ENCODE measurements at places on chromosomes 3 and 15.

- no peak for DNase-seq
Measured at GRCh38 chr3:96796101-96796500, 18.3 kb upstream of the EPHA6 start.

DNA sequence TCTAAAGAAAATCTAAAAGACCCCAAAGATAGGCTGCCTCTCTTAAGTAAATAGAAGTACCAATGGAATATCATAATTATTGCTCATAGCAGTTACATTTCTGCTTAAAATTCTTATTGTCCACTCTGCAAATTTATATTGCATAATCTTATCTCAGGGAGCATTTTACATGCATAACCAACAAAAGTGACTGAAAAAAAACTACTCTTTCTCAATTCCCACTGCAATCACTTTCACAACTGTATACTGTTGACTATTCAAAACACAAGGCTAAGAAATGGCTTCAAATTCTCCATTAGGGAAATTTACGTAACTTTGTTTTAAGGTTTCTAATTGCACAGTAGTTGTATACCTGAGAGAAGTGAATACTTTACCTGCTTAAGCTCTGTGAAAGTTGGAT lies 56.3 kb downstream of the HMG20A start:
- no peak for DNase-seq

- DNase-seq = no peak
Measured at GRCh38 chr15:95957861-95958260, 372.6 kb upstream of the NR2F2 start.

DNA sequence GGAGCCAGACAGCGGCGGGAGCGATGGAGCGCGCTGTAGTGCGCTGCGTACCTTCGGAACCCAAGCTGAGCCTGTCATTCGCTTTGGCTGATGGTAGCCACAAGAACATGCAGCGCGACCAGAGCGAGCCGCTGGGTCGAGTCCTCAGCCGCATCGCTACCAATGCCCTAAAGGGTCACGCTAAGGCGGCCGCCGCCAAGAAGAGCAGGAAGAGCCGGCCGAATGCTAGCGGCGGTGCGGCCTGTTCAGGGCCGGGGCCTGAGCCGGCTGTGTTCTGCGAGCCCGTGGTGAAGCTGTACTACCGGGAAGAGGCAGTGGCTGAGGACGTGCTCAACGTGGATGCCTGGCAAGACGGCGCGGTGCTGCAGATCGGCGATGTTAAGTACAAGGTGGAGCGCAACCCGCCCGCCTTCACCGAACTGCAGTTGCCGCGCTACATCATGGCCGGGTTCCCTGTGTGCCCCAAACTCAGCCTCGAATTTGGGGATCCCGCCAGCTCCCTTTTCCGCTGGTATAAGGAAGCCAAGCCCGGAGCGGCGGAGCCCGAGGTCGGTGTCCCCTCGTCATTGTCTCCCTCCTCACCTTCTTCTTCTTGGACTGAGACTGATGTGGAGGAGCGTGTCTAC lies 498 bp downstream of the PDE12 start:
- DNase-seq = no peak

DNA sequence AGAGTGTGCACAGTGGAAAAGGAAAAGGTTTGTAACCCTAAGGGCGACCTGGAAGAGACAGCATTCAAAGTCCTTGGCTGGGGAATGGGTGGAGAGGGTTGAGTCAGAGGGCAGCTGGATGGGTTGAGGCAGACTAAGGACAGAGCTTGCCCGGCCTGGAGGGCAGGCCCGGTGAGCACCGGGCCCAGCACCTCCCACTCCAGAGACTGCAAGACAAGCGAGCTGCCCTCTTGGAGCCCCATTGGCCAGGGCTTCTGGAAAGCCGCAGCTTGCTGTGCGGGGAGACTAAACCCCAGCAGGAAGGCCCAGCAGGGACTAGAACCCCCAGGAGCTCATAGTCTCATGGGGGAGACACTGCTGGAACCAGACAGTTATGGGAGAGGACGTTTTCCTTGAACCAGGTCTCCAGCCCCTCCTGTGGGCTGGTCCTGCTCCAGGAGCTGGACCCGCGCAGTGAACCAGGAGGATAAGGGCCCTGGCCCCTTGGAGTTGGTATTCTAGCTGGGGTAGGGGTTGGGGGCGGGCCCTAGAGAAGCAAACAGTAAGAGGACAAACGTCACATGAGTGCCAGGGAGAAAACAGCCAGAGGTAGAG lies 59.1 kb downstream of the RGMA start:
- DNase-seq = no peak

GRCh38 chr15:39585389-39585841 lies 4.5 kb downstream of the THBS1 start:
- no peak for DNase-seq

GRCh38 chr15:33278816-33279612 lies 31.8 kb upstream of the RYR3 start:
- DNase-seq = no peak

DNA sequence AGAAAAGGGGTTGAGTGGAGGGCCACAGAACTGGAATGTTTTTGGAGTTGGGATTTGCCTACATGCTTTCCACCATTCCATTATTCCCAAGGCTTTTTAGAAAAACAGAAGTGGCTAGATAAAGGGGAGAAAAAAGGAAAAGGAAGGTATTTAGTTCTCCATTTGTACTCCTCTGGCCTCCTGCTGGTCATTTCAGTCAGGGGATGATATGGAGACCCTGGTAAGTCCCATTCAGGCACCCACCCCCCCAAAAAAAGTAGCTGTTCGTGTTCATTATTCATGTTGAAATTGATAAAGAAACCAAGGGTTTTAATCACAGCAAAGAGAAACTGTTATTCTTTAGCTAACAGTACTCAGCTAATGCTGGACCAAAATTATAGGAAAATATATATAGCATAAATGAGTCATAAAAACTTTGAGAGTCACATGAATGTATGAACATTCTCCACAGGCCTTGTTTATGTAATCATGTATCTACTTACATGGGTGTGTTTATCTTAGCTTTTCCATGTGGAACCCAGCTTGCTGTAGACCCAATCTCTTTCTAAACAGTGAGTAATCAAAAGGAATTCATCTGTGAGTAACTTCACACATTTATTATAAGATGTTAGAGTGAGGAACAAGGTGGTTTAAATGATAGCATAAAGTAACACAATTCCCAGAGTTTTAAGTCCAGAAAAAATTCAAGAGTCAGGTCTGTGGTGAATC lies 167.2 kb downstream of the KCNMB2 start:
- DNase-seq = no peak

DNA sequence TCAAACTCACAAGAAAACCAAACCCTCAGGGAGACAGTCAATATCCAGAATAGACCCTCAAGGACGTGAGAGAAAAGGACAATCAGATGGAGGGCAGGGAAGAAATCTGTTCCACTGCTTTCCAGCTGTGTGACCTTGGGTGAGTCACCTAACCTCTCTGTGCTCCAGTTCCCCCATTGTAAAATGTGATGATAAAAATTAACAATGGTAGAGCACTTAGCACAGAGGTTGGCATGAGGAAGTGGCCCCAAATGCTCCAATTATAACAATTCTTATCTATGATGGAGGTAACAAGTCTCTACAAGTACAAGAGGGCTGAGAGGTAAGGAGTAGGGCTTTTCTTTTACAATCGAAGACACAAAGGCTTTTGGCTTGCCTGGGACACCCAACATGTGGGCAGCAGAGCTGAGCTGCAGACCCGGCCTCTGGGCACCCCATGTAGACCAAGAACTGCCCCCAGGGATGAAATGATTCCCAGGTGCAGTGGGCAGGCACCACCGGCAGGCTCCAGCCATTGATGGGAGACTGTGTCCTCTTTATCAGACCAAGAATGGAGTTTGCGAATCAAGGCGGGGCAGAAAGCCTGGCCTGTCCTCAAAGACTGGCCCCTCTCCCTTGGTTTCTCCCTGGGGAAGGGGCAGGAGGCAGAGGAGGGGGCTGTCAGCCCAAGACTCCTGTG lies 22.0 kb downstream of the WNT7A start:
- DNase-seq = no peak

DNA sequence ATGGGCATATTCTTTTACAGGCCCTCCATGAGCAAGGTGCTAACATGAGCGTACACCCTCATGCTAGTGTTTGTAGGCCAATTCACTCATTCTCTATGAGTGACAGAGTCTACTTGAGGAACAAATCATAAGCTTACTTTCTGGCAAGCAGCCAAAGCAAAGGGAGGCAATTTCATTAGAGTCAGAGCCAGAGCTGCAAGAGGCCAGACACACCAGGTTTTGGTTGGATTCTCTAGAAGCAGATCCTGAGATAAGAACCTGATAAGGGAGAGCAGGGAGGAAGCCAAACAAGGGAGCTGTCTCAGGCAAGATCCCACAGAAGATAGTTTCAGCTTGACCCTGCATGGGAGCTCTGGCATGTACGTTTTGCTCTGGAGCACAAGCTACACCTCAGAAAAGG lies 214.1 kb upstream of the CTNNB1 start:
- DNase-seq = no peak

DNA sequence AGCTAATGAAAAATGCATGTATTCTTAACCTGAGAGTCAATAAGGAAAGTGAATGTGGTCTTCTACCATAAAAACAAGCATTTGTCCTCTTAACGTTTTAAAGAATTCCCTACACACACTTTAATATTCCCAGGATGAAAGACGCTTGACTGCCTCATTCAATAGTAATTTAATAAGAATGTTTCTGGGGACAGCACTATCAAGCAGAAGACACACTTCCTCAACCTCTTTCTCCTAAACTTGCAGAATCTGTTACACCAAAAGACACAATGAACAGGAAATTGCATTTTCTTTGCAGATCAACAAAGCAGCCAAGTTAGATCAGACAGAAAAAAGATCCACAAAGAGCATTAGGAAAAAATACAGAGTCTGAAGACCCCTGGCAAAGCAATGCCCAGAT lies 97.7 kb downstream of the PLCH1 start:
- no peak for DNase-seq

DNA sequence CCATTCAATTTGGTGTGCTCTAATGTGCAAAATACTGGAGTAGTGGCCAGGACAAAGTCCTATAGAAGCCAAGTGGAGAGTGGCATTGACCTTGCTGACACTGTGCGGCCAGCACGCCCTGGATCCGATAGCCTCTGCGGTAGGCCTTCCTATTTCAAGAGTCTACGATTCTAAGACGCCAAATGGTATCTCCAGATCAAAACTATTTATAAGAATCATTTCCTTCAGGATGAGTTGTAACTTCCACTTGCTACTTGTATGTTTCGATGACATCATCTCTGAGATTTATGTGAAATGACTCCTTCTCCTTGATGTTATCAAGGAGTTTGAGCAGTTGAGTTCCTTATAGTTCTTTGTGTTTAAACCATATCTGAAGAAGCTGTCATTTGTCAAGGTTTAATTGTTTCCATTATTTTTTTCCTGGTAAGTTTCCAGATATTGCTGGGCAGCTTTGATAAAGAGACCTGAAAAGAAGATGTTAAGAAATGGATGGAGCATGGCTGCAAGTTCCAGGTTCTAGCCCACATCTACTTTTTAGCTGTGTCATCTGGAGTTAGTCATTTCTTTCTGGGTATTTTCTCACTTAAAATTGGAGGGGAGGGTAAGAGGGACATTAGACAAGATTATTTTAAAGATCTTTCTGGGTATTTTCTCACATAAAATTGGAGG lies 71.8 kb downstream of the TMEM44 start:
- no peak for DNase-seq

DNA sequence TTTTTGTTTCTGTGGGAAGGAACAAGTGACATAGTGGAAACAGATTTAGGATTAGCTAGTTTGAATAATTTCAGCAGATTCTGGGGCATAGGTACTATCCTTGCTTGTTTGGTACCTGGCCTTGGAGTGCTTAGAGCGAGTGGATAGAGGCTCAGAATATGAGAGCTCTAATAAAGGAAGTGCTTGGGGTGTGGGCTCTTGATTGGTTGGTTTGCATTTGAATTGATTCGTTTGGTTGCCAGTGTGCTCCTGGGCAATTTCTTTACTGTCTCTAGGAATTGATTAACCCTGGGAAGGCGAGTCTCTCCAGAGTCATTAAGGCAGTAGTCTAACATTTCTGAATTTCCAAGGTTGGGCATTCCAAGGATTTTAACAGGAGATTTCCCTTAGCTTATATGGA lies 98.0 kb downstream of the DTWD1 start:
- DNase-seq = no peak

DNA sequence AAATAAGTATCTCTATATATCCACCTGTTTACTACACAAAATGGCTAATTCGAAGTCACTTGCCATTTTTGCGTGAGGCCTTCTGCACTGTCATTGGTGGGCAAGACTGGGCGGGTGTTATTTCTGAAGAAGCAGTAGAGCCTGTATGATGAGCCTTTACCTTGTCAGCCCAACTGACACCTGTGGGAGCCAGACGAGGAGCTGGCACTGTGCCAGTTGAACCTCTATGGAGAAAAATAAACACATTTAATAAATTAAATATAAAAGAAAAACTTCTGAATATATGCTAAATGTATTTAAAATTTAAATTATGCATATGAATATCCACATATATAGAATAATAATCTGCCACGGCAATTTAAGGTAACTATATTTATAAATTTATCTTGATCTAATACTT lies 109.9 kb downstream of the SCAPER start:
- no peak for DNase-seq

DNA sequence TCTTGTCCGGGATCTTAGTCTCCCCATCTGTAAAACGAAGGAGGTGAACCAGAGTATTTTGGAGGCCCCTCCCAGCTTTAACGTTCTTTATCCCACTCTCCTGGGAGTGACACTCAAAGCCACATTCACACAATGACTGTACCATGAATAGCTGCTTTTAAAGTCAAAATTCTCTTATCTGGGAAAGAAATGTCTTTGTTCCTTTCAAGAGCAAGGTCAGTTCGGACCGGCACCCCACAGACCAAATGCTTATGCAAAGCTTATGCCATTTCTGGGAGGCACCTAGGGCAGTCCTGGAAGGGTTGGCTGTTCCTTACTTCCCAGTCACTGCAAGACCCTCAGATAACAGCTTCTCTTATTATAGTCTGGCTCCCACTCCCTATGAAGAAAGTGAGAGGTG lies 53.5 kb upstream of the WNT5A start:
- DNase-seq = no peak

DNA sequence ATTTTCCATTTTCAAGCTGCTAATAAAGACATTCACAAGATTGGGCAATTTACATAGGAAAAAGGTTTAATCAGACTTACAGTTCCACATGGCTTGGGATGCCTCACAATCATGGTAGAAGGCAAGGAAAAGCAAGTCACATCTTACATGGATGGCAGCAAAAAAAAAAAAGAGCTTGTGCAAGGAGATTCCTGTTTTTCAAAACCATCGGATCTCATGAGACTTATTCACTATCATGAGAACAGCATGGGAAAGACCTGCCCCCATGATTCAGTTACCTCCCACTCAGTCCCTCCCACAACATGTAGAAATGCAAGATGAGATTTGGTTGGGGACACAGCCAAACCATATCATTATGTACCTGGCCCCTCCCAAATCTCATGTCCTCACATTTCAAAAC lies 202.0 kb downstream of the FNDC3B start:
- DNase-seq = no peak

- DNase-seq = no peak
Measured at GRCh38 chr3:175851541-175851940, 992.4 kb downstream of the NAALADL2 start.

DNA sequence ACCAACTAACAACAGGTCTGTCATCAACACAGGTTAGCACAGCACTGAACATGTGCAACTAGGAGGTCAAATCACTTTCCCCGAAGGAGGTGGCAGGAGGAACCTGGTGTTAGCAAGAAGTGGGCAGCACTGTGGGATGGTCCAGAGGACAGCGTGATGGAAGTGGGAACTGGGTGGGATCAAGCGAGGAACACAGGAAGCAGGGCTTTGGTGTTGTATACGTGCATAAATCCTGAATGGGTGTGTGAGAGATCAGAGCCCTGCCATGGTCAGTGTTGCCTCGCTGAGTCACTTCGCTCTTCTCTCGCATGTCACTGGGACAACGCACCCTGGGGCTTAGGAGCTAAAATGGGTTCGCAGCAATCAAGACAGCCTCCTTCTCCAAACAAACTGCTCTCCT lies 62.1 kb downstream of the MOBP start:
- DNase-seq = no peak
